Stimulated activated CD8-positive, alpha-beta memory T cell treated with anti-CD3 and anti-CD28 coated beads, Interleukin-7, amount 100 ng/mL, for 1 hour (primary cell): ENCODE measurements at places on chromosomes 7 and 10.

- peak; percentile 9 for DNase-seq
Observed at GRCh38 chr7:28926871-28927597, 31.1 kb downstream of the TRIL start.

- DNase-seq: no peak
Observed at GRCh38 chr10:92699518-92700381, 10.0 kb downstream of the HHEX start.

GRCh38 chr10:119445311-119445934, 97.1 kb downstream of the RGS10 start:
- DNase-seq: peak; percentile 57

- no peak for DNase-seq
Observed at GRCh38 chr7:116465125-116465524, 34.4 kb upstream of the CAV2 start.

DNA sequence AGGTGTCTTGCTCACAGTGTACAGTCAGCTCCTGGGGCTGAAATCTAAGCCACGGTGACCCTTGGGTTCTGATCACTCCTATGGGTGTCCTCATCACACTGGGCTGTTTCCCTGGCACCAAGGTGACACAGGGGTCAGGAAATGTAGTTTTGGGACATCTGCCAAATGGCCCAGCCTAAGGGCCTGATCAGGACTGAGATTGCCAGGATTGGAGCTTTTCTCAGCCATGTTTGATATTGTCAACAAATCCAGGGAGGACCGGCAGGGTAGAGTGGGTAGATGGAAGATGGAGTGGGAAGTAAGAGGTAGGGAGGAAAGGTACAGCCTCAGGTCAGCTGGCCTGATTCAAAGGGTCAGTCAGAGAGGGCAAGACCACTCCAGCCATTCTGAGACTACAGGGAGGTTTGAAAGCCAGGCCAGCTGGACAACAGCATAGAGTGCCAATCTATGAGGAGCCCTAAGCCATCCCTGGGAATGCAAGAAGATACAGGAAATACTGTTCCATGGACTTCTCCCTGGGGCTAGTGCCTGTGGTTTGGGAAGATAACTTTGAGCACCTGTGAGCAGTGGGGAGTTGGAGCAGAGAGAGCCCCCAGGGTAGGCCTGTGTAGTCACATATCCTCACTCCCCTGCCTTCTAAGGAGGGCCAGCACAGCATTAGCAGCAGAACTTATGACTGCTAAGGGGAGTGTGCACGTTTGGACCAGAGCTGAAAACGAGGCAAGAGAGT, 377.3 kb upstream of the ZMIZ1 start:
- DNase-seq: no peak

GRCh38 chr7:111886233-111886632, 320.0 kb downstream of the DOCK4 start:
- no peak for DNase-seq

DNA sequence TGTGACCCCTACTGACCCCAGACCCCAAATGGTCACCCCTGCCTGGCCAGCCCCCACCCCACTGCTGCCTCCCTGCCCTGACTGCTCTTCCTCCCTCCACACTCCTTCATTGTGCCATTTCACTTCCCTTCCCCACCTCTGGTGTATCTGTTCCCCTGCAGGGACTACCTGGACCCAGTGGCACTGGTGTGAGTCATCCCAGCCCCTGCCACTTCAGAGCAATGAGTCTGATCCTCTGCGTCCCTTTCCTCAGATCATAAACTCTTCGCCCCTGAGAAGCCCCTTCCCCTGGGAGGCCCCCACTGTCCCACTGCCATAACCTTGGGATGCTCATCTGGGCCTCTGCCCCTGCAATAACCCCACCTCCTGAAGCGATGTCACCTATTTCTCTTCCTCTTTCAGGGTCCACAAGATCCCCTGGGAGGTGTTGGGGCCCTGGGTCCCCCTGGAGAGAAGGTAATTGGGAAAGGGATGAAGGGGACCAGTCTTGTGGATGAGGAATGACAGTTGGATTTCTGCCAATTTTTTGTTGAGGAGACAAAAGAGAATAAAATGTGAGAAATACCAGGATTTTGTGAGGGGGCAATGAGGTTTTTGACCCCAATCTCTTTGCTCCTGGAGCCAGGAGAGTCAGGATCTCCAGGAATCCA, 19.1 kb upstream of the VOPP1 start:
- DNase-seq: no peak

DNA sequence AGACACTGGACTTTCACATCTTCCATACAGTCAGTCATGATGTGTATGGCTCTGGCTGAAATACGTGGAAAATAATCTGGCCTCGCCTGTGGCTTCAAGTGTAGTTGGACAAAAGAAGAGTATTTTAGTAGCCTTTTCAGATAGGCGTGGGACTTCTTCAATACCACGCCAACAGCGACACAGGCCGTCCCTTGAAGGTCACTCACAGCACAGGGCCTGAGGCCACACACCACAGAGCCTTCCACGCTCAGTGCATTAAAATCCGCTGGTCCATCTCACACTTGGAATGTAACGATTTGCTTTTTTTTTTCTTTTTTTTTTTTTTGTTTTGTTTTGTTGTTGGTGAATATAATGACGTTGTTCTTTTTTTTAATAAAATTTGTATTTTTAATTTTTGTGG, 51.8 kb upstream of the SUN1 start:
- no peak for DNase-seq

- no peak for DNase-seq
Observed at GRCh38 chr7:78765943-78766729, 687.3 kb downstream of the MAGI2 start.

GRCh38 chr10:129525401-129525801, 58.4 kb downstream of the MGMT start:
- DNase-seq: no peak

DNA sequence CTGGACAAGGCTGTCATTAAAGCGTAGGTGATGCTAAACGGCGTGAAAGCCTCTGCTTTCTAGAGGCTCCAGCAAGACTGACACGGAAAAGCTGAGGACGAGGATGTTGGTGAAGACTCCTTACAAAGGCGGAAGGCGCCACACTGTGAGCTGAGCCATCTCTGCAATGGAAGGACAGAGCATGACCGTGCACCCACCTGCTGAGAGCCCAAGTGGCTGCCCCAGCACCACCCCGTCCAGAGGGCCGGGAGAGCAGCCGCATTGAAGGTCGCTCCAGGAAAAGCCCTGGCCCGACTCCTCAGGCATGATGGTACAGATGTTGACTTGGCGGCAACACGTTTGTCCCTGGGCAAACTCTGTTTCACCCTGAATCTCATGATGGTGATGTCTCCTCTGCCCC, 492.7 kb downstream of the DNAJB6 start:
- DNase-seq: no peak

DNA sequence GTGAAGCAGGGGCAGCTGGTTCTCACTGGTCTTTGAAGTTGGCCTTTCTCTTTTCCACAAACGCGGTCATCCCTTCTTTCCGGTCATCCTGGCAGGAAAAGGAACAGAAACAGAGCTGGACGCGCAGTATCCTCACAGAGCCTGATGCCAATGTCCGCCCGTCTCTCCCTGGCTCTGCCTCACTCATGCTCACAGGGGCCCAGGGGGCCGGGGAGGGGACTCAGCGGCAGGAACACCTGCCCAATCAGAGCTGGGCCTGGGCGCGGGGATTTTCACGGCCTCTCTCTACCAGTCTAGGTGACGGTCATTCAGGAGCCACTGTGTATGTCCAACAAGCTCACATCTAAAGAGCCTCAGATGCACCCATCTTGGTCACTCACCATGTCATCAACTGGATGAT, 5.0 kb upstream of the FUOM start:
- no peak for DNase-seq

DNA sequence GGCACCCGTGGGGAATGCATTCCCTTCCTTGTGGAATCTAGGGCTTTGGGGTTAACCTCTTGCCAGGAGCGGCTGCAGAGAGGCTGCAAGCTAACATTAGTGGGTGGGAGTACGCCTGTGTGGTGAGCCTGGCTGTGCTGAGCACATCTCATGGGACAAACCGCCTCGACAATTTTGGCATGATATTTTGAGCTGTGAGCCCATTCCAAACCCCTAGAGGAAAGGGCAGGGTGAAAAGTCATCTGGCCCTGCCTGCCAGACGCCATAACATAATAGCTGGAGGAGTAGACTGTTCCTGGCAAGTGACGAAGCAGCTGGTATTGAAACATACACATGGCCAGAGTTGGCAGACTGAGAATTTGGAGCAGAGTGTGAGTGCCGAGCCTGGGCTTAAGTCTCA, 110.0 kb downstream of the TACC2 start:
- no peak for DNase-seq

DNA sequence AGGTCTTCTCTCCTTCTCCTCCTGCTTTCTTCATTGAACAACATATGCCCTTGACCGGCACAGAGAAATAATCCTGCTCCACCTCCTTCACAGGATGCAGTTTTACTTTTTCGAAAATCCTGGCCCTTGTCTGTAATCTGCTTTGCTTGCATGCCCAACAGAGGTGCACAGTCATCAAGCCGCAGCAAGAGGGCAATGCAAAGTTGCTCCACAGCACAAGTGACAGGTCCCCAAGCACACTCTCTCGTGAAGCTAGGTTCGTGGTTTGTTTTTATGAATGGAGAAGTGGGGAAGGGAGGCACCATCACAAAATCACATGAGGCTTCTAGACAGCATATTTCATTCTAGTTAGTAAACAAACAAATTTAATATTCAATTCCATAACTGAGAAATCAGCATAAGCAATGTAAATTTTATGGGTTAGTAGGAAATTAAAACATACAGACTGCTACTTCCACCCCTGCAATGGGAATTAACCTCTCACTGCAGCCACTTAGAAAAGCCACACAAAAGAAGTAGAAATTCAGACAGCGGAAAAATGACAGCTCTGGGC, 178.8 kb downstream of the TPK1 start:
- no peak for DNase-seq

- DNase-seq: no peak
Observed at GRCh38 chr10:74058071-74058470, 60.2 kb downstream of the VCL start.

GRCh38 chr7:44617225-44617890, 10.9 kb downstream of the OGDH start:
- no peak for DNase-seq

DNA sequence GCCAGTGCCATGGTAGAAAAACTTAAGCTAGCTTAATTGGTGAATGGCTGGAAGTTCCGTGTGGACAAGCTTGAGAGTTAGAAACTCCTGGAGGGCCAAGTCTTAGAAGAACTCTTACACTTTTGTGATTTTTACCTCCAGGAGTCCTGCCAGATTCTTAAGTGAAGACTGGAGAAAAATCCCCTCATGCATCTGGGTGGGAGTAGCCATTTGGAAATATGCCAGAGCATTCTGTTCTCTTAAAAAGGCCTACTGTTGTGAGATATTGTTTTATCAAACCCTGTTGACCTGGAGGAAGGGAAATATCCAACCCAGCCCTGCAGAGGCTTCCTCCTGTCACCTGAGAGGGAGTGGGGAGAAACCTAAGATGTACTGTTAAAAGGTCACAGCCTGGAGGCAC, 17.6 kb upstream of the MCM10 start:
- DNase-seq: no peak

- DNase-seq: no peak
Observed at GRCh38 chr10:3323865-3324498, 151.4 kb upstream of the PITRM1 start.

GRCh38 chr10:35335133-35336083, 901 bp upstream of the CCNY start:
- no peak for DNase-seq

DNA sequence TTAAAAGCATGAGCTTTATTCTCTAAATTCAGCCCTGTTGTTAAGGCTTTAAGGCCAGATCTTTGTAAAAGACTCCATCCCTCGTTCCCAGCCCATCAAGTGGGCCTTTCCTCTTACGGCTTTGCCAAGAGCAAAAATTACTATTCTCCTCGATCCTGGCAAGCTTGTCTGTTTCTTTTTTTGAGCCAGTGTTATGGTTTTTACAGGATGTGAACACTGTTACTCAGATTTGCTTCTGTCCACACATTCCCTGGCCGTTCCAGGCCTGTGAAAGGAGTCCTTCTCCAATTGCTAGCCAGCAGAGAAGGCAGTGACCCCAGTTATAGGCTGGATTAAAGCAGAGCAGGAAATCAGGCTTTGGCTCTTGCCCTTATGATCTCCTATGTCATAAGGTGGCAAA, 47.0 kb upstream of the EPC1 start:
- no peak for DNase-seq

DNA sequence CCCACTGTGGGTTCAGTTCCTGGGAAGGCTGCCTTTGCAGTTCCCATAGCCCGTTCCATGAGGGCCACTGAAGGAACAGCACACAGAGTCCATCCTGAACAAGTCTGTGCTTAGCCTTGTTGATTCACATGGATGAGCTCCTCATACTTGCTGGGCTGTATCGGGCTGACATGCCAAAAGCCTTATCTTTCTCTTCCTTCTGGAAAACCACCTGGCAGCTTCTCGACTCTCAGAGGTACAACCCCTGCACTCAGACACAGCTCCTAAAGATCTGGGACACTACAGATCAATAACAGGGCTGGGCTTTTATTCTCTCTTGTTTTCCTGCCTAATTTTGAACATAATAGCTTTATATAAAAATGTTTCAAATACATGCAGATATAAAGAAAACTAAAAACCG, 667.2 kb downstream of the SDK1 start:
- DNase-seq: no peak

DNA sequence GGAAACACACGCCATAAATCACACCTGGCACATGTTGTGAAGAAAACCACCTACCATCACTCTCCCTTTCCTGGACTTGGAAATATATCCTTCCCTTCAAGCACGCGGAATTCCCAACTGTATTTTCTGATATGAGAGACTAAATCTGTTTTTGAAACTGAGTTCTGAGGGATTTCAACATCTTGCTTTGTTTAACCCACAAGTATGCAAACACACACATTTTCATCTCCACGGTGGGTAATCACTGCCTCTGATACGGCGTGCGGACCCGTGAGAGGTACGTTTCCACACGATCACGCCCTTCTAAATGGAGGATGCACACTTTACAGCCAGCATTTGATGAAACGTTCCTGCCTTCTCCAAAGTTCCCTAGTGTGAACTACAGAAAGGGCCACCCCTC, 83.4 kb downstream of the ZRANB1 start:
- no peak for DNase-seq

GRCh38 chr7:3120513-3120912, 76.8 kb upstream of the CARD11 start:
- no peak for DNase-seq

- DNase-seq: no peak
Observed at GRCh38 chr10:46537309-46537708, 19.1 kb downstream of the GPRIN2 start.

GRCh38 chr7:49327155-49327554, 402.8 kb downstream of the CDC14C start:
- DNase-seq: no peak

DNA sequence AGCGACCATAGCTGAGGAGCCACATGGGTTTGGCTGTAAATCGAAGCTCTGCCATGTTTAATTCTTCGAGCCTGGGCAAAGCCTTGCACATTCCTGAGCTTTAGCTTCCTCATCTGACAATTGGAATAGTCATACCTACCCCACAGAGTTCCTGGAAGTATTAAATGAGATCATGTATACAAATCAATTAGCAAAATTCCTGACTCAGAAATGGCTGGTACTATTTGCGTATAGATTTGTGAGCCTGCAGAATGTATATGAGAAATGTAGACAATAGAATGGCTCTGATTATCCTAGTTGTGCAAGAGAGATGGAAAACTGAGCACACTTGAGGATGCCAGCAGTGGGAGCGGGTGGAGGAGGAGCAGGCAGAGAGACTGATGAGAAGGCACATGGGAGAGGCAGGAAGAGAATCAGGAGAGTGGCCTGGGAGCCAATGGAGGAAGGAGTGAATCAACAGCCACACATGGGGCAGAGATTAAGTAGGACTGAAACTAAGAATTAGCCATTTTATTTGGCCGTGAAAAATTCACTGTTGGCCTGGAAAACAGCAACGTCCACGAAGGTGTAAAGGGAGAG, 128.0 kb upstream of the C1GALT1 start:
- no peak for DNase-seq
